ENCODE measurements at places on chromosomes 4 and X.
A peak's percentile ranks its signal among the peaks of the same experiment; 100 is the strongest.

DNA sequence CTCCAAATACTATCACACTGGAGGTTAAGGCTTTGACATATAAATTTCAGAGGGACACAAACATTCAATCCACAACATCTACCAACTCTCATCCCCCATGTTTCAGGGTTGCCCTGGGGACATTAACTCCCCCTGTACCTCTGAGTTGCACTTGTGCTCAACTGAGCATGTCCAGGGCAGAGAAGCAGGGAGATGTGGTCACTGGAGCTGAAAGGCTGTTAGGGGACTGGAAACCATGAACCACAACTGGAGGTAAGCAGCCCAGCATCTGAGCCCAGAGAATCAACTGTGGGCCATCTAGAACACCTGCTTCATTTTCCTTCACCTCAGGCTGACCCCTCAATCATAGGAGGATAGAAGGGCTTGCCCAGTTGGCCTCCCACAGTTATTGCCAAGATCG lies 641.1 kb downstream of the MID1IP1 start:
- DNase-seq, result no peak

- peak; percentile 7 for DNase-seq
These were observed 375.3 kb downstream of the PCDH10 start for GRCh38 chr4:133524369-133524768.

- DNase-seq, result peak; percentile 29
These were observed 606 bp downstream of the CXorf58 start for GRCh38 chrX:23908219-23909004.

GRCh38 chrX:109845996-109846395 lies 112.9 kb upstream of the ACSL4 start:
- DNase-seq, result no peak

DNA sequence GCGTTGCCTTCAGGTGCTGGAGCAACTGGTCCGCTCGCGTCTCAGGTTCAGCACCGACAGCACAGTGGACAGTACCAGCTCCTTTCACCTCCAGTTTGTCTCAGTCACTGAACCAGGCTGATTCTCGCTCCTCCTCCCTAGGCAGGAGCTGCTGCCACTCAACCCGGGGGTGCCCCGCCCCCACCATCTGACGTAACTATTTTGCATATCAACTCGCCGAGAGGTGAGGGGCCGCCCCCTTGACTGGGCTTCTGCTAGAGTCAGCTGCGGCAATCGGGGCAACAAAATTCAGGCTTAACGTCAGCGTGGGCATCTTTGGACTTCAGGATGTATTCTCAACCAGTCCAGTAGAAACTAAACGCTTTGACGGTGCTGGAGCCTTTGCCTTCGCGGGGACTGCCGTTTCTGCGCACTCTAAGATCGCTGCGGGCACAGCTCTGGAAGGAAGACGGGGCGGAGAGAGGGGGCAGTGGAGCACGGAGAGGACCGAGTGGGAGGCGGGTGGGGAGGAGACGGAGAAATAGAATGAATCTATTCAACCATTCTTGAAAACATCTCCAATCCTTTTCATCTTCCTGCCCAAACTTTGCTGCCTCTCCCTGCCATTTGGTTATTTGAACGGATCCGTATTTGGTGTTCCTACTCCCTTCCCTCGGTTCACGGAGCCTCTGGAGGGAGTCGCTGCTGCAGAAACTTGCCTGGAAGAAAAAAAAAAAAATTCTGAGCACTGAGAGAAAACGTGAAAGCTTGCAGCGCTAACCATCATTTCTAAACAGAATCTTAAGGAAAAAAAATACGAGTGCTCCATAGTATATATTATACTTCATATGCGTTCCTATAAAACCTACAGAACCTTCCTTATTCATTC lies at the start of gene FSTL5:
Gene FSTL5 (minus strand): TSS at position 109 of the 868 bp plus-strand sequence. CDS start 52,604 bp downstream, outside the sequence.
- DNase-seq, result peak; percentile 95

GRCh38 chr4:41331224-41331623 lies 74.5 kb downstream of the UCHL1 start:
- no peak for DNase-seq

DNA sequence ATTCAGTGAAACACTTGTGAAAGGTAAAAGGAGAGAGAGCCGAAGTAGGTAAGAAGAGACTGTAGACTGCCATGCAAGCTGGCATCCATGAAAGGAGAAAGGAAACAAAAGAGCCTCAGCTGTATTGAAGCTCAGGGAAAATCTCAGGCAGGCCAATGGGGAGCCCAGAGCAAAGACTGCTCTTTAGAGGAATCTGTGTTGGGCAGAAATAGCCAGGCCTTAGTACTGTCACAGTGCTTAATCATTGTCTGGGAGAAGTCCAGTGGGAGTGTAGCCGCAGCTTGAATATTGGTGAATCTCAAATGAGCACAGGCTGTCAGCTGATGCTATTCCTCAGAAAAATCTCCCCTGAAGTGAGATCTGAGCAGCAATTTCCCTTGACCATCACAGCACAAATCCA lies 27.6 kb downstream of the CYLC1 start:
- DNase-seq, result no peak

All from DMS53 (cell line).